ENCODE measurements at places on chromosomes 4 and X.
A peak's percentile ranks its signal among the peaks of the same experiment; 100 is the strongest.

DNA sequence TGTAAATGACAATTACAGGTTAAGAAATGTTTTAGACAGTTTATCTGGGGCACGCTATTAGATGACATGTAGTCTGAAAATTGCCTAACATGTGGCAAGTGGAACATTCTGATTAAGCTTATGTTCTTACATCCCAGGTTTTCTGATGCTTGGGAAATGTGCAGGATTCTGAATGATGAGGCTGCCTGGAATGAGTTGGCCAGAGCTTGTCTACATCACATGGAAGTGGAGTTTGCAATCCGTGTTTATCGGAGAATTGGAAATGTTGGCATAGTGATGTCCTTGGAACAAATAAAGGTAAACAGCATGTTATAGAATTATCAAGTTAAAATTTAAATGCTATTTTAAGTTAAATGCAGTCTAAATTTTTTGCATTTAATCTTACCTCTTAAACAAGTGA, 49.3 kb downstream of the WDR19 start:
- no peak for DNase-seq

DNA sequence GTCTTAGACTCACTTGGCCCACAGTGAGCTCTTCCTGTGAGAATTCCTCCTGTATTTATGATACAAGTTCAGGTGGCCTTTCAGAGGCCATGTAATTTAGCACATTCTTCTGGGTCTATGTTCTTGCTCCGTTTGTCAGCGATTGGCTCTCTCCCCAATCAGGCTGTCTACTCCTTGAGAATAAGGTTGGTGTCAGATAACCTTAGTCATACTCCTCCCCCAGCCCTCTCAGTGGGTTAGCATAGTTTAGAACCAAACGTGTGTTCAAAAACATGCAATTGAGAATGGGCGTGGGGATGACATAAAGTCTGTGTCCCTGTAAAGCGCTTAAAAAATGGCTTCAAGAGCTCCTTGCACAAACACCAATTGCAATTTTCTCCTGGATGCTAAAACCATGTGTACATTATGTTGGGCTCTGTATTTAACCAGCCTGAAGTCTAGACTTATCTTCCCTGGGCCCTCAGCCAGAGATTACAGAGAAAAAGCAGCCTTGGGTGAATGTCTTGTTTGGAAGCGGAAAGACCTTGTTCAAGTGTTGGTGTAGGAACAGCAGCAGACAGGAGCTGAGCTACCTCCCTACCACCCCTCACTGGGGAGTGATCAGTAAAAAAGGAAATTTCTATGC, 9.9 kb upstream of the CT47C1 start:
- no peak for DNase-seq

- no peak for DNase-seq
Observed at GRCh38 chrX:130793975-130794374, 109.0 kb downstream of the ENOX2 start.

GRCh38 chrX:152893980-152894610, 3.8 kb upstream of the ZNF185 start:
- no peak for DNase-seq

DNA sequence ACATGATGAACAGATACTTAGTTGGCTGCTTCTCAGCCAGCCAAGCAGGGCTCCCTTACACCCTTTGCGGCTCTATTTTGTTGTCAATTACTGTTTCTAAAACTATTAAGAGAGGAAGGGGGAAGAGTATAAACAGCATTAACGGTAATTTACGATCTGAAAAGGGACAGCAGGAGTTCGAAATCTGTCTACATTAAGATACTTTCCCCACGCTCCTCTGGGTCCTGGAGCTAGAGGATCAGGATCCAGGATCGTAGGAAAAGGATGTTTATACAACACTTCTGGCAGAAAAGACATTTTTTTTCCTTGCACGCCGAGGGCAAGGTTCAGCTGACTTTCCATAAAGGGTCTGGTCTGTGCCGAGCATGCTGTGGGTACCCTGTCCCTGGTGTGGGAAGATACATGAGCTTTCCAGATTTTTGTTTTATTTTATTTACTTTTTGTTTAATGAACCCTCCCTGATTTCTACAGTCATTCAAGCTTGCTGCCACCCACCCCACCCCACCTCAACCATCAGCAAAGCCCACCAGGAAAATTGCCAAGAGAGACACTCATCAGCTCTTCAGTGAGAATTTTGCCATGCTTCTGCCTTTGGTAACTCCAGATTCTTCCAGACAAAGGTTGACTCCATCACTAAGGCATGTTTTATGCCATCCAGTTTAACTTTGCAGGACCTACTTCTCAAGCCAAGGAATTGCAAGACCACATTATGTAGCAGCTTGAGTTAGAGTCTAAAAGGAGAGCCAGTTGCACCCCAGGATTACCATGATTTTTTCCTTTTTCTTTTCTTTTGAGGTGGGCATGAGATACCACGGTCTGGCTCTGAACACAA, 188.1 kb downstream of the QDPR start:
- no peak for DNase-seq

DNA sequence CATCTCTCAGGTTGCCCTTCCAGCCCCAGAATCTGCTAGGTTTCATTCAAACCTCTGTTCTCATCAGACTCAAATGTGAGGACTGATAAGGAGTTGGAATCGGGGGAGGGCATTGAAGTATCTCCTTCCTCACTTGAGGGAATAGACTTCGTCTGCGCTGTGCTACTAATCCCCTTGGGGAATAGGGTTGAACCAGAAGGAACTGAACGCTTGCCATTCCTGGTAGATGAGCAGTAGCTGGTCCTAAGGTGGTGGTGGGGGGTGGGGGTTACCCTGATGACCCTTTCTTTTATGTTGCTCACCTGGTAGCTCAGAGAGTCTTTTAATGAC, 692 bp upstream of the SLC9A7 start:
- DNase-seq: no peak

DNA sequence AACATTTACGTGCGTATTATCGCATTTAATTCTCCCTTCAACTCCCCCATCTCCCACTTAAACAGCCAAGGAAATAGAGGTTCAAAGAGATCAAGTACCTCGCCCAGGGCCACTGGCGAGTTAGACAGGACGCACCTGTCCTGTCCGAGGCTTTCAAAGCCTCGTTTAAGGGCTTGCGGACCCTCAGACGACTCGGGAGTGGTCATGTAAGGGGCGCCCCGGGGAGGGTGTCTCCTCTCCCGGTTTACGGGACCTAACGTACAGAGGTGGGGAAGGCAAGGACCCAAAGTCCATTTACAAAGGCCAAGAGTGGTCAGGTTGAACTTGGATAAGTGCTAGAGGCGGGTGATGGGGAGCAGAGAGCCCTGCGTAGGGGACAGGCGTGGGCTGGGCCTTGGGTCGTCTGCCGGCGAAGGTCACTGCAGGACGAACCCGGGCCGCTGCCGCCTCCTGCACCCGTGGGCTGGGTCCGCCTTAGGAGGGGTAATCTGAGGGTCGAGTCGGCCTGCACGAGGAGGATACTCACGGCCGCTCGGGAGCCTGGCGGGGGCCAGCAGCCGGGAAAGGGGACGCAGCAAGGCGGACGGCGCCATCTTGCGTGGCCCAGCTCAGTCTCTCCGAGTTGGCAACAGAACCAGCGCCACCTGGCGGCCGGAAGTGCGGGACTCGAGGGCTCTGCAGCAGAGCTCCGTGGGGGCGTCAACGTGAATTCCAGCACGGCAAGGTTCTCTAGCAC, 5.9 kb upstream of the NAA15 start:
- peak; percentile 99 for DNase-seq

- peak; percentile 76 for DNase-seq
Observed at GRCh38 chrX:3815896-3816664, 102.6 kb upstream of the PRKX start.

- no peak for DNase-seq
Observed at GRCh38 chrX:94850811-94851210, 1176.8 kb downstream of the FAM133A start.

DNA sequence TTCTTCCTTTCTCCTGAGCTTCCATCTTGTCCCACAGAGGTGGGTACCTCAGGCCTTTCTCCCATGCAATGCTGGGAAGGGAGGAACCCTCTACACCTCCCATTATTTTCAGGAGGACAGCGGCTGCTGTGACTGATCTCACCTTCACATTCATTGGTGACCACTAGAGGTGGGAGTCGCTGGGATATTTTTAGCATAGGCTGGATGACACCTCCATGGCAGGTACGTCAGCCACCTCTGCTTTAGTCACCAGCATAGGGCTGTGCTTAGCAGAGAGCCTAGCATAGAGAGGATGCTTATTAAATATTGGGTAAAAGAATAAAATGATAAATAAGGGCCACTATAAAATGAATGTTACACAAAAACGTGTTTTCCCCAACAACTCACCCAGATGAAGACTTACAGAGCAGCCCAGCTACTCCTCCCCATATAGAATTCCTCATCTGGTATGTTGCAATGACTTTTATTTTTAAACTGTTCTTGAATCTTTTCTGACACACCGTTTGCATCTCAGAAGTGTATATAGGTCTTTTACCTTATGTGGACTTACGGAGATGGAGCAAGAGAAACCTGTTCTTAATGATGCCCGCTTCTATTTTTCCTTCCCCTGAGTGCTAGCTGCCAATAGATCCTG, 60.9 kb upstream of the SORBS2 start:
- no peak for DNase-seq

- DNase-seq: no peak
Observed at GRCh38 chrX:104351173-104351769, 96.5 kb upstream of the ESX1 start.

GRCh38 chr4:8136972-8137710, 21.5 kb downstream of the ABLIM2 start:
- no peak for DNase-seq

GRCh38 chrX:97482666-97483300, 599.1 kb downstream of the RPA4 start:
- DNase-seq: no peak

- no peak for DNase-seq
Observed at GRCh38 chr4:661881-662761, 12.0 kb downstream of the ATP5ME start.

DNA sequence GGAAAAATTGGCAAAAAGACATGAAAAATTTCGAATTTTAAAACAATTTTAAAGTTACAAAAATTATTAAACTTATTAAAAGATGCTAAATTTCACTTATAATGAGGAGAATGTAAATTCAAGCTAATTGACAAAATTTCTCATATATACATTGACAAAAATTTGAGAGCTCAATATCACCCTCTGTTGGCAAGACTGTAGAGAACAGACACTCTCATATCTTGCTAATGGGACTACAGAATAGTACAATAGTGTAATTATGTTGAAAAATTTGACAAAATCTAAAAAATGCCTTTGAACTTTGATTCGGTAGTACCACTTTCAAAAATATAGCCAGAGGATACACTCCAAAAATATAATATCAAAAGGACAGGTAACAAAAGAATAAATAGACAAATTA, 29.8 kb downstream of the DCAF8L2 start:
- no peak for DNase-seq

- no peak for DNase-seq
Observed at GRCh38 chrX:149476513-149476912, 28.6 kb downstream of the IDS start.

GRCh38 chrX:7131621-7132020, 15.9 kb upstream of the STS start:
- DNase-seq: no peak

DNA sequence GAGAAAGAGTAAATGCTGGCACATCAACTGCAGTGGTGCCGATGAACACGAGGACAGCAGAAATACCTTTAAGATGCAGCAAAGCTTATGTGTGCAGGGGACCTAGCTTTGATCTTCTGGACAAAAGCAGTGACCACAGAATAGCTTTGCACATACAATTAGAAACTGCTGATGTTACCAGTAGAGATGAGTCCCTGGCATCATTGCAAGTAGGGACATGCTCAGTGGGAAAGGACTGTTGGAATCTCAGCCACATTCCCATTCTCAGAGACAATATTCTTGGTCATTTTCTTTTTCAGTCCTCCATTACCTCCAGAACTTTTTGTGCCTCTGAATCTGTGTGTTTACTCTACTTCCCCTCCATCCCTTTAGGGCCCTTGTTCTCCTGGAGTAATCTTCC, 16.9 kb upstream of the PDLIM3 start:
- DNase-seq: no peak

DNA sequence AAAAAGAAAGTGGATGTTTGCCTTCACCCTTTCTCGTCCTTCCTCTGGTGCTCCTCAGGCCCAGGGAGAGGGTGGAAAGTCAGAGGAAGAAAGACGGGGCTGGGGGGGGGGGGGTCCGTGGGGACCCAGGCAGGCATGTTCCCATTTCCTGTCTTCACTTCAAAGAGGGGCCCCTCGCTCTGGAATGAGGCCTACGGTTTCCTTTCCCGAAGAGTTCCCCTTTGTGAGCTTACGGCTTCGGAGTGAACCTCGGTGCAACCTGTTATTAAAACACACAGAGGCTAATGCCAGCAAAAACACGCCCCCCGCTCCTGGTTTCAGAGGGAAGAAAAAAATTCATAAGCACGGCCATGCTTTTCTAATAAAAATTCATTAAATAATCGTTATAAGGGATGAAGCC, 40.1 kb downstream of the SHOX start:
- no peak for DNase-seq

DNA sequence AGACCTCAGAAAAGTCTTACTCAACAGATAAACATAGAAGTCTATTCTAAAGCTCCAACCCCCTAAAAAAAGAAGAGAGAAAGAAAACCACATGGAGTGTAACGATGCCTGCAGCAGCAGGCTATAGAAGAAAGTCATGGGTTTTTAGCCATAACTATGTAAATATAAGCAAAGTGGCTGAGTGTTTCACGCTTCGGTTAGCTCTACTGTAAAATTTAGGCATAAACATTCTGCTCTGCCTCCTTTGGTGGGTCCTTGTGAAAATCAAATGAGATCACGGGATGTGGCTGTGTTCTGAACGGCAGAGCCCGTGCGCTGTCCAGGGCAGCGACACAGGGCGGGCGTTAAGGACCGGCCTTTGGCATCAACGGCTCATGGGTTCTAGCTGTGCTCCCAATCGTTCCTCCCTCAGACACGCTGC, 78.4 kb downstream of the IRF2 start:
- DNase-seq: no peak

- no peak for DNase-seq
Observed at GRCh38 chr4:109977854-109978501, 65.3 kb downstream of the EGF start.

GRCh38 chr4:170671171-170671570, 581.4 kb upstream of the AADAT start:
- DNase-seq: no peak

DNA sequence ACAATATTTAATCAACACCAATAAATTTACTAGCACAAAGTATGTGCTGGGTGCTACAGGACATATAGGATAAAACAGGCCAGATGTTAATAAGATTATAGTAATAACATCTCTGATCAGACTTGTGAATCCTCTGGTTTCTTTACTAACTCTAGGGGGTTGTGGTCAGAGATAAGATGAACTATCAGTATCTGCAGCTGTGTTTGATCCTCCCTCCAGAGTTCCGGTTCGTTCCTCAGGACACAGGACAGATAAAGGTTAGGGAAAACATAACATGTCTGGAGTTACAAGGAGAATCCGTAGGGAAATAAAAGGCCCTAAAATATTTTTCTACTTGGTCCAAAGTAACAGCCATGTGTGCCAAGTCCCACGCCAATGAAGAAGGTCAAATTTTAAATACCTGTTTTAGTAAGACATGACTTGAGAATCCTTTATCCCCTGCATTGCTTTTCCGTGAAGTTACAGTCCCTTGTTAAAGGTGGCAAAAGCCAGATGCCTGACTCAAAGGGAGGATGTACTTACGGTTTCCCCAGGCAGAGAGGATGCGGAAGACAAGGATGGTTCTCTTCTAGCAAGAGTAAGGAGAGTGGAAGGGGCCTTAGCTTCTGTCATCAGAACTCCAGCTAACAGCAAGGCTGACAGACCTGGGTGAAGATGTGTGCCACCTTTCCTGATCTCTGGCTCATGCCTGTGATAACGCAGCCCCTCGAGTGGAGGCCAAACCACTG, 44.4 kb downstream of the KIAA0232 start:
- no peak for DNase-seq

- DNase-seq: no peak
Observed at GRCh38 chrX:154650221-154650510, 3.2 kb downstream of the CTAG2 start.

All from activated T-cell treated with anti-CD3 and anti-CD28 coated beads, Interleukin-2, amount 50 U/mL, for 48 hours (primary cell).